ENCODE measurements at places on chromosomes 6 and 20.

- no peak for DNase-seq
Measured at GRCh38 chr6:131917763-131918649, 33.2 kb downstream of the CCN2 start.

GRCh38 chr6:165920896-165921671 is 246.6 kb downstream of the TBXT start:
- DNase-seq: no peak

DNA sequence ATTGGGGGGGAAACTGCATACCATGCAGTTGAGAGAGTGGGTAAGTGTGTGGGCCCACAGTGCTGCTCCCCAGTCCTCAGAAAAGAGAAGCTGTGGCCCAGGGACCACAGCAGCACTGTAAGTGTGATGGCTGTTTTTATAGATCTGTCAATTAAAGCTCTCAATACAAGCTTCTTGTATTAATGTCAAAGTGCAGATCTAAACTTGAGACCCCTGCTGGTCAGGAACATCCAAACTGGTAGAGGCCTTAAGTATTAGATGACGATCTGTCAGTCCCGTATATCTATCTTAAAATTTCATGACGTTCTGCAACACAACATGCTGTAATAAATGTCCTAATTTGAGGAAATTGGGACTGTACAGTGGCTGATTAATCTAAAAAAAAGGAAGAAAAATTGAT is 74.8 kb downstream of the TULP4 start:
- no peak for DNase-seq

DNA sequence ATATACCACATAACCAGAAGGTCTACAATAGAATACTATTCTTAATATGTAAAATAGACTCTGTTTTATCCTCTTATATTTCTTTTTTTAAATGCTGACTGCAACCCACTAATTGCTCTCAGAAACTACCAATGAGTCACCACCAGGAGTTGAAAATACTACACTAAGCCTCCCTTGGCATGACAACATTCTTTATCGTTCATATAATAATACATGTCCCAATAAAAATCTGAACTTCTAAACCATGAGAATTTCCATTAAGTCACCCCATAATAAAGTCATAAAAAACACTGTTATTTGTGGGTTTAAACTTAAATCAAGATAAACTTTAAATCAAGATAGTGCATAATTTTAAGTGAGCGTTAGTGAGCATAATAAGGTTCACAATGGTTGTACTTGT is 4.2 kb downstream of the HACE1 start:
- no peak for DNase-seq

- no peak for DNase-seq
Measured at GRCh38 chr6:42195415-42195814, 659 bp upstream of the GUCA1B start.

- DNase-seq: no peak
Measured at GRCh38 chr6:169167581-169168301, 85.9 kb downstream of the THBS2 start.

GRCh38 chr6:154266560-154267099 is 90.0 kb downstream of the IPCEF1 start:
- DNase-seq: no peak

- DNase-seq: no peak
Measured at GRCh38 chr20:14341801-14342200, 4.4 kb upstream of the FLRT3 start.

- DNase-seq: no peak
Measured at GRCh38 chr6:43275801-43276576, 22.1 kb upstream of the SLC22A7 start.

DNA sequence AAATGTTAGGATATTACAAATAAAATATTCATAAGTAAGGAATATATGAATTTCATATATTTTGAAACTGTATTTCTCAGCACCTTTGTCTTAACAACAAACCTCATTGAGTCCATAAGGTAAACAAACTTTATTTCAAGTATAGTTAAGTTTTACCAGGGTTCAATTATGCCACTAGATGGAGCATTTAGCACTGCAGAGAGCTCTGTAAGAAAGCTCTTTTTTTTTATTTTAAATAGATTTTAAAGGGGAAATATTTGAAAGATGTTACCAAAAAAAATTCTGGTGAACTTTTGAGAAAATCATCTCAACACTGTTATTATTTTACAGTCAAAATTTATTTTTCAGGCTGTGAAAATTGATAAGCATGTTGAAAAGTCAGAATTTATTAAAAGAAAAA is 955.2 kb upstream of the EYS start:
- no peak for DNase-seq

GRCh38 chr6:3250231-3250675 is 8.5 kb upstream of the PSMG4 start:
- no peak for DNase-seq

DNA sequence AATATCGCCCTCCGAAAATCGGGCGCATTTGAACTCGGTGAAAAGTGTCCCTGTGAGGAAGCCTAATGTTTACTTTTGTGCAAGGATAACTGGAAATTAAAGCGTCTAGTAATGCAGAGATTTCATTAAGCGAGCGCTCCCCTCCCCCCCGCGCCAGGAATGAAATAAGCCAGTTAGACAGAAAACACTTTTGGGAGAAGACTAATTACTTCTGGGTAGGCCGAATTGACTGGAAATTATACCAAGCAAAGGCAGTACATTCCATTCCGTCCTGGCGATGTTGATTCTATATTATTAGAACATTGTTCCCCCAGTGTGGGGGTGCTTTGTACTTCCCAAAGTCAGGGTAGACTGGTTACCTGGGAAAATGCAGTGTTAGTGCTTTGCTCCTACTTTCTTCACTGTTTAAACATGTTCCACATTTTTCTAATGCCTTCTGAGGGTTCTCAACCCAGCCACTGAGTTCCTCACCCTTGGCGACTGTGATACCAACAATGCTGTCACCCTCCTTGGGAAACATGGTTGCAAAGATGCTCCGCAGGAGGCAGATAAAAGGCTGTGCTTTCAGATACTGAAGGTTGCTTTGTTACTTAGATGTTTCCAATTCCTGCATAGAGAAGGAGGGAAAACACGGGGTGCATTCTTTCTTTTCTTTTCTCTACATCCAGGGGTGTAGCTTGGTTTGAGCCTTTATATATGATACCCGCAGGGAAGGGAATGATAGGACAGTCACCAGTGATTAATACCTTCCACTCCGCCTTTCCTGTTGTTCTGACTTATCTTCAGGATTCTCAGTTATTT is 2.6 kb downstream of the GJA1 start:
- no peak for DNase-seq

- no peak for DNase-seq
Measured at GRCh38 chr6:52718550-52718949, 44.7 kb downstream of the GSTA2 start.

- no peak for DNase-seq
Measured at GRCh38 chr20:62830251-62830650, 13.4 kb downstream of the COL9A3 start.

GRCh38 chr6:506508-506907 is 115.0 kb downstream of the IRF4 start:
- DNase-seq: no peak

GRCh38 chr6:118080547-118080946 is 173.5 kb downstream of the SLC35F1 start:
- DNase-seq: no peak

DNA sequence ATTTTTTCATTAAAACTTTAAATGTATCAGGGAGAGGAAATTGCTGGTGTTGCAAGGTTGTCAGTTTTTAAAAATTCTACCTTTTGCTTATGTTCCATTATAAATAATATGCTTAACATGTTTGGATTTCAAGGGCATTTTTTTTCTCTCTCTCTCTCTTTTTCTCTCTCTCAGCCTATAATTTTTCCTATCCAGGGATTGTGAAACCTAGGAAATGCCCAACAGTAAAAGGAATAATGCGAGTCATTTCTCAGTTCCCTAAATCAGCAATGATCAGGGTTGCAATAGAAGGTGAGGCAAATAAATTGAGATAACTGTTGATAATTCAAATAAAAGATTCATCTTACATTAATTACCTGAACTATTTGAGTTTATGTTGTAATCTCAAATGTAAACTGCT is 53.2 kb upstream of the IFNGR1 start:
- no peak for DNase-seq

GRCh38 chr6:137754366-137754765 is 112.7 kb upstream of the TNFAIP3 start:
- DNase-seq: no peak

- no peak for DNase-seq
Measured at GRCh38 chr20:8315639-8316573, 183.8 kb downstream of the PLCB1 start.

DNA sequence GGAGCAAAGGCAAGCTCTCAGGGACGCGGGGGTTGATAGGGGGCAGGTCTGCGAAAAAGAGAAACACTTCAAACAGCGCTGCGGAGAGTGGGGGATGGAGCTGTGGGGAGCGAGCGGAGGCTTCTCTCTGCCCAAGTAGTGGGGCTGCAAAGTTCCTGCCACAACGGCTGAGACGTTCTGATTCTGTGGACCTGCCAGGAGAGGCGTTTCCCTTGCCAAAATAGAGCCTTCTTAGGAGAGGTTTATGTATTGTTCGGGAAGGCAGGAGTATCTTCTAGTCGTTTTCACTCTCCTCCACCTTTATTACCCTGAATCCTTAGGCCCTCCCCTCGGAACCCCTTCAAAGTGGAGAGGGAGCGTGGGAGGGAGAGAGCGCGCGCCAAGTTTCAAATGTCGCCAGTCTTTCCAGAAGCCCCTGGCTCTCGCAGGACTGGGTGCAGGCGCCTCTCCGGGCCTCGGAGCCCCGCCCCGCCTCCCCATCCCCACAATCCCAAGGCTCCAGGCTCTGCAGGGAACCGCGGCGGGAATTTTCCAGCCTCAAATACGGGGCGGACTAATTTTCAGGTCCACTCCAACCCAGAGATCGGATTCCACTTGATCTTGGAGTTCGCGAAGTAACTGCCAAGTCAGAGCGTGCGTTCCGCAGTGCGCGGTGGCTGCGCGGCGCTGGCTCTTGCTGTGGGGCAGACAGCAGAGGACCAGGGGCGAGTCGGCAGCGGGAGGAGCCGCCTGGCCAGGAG is 10.0 kb upstream of the POU3F2 start:
- DNase-seq: no peak

DNA sequence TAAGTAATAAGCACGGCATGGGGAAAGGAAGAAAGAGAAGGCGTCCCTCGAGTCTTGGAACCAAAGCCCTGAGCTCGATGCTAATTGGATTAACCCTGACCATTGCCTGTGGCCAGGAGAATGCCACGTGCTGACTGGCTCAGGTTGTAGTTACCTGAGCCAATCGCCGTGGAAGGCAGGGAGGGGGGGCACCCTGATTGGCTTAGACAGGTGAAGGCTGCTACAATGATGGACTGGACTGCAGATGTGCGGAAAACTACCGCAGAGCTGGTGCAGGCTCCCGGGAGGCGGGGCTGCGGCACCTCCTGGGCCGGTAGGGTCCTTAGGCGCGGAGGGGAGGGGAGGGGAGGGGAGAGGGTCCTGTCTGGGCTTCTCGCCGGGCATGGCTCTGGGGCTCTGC is 121.3 kb downstream of the TFAP2C start:
- no peak for DNase-seq

DNA sequence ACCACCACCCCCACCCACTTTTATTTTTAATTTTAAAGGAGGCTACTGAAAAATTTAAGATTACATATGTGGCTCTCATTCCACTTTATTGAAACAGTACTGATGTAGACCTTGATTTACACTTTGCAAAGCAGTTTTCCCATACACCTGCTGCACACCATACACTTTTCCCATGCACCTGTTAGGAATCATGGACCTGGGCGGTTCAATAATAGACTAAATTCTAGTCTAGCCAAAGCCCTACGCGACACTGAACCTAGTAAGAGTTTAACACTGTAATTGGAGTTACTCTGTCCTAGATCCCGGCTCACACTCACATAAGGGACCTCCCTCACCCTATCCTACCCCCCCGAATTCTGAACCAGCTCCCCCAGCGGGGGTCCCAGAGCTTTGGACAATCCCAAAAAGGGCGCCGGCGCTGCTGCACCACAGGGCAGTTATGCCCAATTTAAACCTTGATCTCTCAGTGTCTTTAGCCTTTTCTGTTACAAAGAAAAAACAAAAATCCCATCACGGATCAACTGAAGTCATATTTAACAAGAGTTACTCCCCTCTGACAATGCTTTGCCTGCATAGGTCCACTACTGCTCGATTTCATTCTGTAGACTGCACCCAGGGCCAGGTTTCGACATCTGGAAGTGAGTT is 2.4 kb upstream of the GCLC start:
- DNase-seq: no peak

- DNase-seq: no peak
Measured at GRCh38 chr6:75876152-75876551, 127.1 kb downstream of the MYO6 start.

DNA sequence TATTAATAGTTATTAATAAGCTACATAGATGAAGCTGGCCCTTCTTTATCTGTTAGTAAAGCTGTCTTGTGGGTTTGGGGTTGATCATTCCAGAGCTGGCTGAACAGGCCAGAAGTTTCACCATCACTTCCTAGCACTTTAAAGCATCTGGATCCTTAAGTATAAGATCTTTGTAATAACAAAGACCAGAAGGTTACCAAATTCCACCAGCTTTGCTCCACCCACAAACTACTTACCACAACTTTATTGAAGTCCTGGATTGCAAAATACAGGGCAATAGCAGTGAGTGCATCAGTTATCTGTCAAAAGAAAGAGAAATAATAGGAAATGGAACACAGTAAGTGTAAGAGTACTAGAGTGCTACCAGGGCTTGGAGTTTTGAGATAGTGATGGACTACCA is 33.0 kb downstream of the PIGU start:
- no peak for DNase-seq

GRCh38 chr6:109081026-109081425 is 13.6 kb downstream of the SESN1 start:
- no peak for DNase-seq

- DNase-seq: no peak
Measured at GRCh38 chr6:116866281-116866871, 10.7 kb upstream of the RFX6 start.

- no peak for DNase-seq
Measured at GRCh38 chr6:16894301-16894700, 133.0 kb upstream of the ATXN1 start.

DNA sequence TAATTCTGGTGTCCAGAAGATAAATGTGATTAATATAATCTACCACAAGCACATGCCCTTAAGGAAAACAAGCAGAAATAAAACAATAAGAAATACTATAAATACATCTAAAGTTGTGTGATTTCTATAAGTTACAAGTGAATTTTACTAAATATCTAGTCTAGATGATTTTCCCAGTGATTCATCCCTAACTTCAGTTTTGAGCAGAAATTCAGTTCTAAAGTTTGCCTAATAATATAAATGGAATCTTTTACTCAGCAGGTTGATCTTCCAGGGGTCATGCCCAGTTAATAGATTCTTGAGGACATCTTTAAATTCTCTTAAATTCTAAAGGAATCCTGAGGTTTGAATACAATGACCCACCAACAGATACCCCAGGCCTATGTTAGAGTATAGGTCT is 37.3 kb downstream of the PDE7B start:
- no peak for DNase-seq

- DNase-seq: no peak
Measured at GRCh38 chr20:6295127-6295866, 172.5 kb upstream of the FERMT1 start.

- DNase-seq: no peak
Measured at GRCh38 chr6:134686071-134686470, 263.8 kb downstream of the ALDH8A1 start.

- DNase-seq: no peak
Measured at GRCh38 chr20:22106308-22106938, 401.0 kb downstream of the PAX1 start.
